Activated CD4-positive, alpha-beta memory T cell treated with anti-CD3 and anti-CD28 coated beads, Interleukin-2, amount 10 ng/mL, durations not matched to agents 7 days and 5 days (primary cell): ENCODE measurements at places on chromosomes 7 and 10. TPM values are rescaled to one million over a fixed set of nuclear protein-coding genes. Genes with fewer than 3 reads are reported as not detected.

UTF1 gene
- total RNA-seq, result not detected

GARS1 gene
- 264 TPM for total RNA-seq

ASB13 gene
- total RNA-seq, result 5.4 TPM

IKZF1 gene
- 383 TPM for total RNA-seq

TMEM270 gene
- not detected for total RNA-seq

TBX20 gene
- total RNA-seq, result 0.38 TPM

C10orf71 gene
- total RNA-seq, result not detected

- DNase-seq, result no peak
- no peaks in the 10 kb centered on the region for H3K4me1 ChIP-seq
- H3K36me3 ChIP-seq, result no peaks in the 10 kb centered on the region
- H3K27me3 ChIP-seq, result no peaks in the 10 kb centered on the region
- H3K27ac ChIP-seq, result no peak overlapping the region
- H3K4me3 ChIP-seq, result no peak overlapping the region
Measured at GRCh38 chr10:124546055-124546369, 84.4 kb downstream of the LHPP start.

DNA sequence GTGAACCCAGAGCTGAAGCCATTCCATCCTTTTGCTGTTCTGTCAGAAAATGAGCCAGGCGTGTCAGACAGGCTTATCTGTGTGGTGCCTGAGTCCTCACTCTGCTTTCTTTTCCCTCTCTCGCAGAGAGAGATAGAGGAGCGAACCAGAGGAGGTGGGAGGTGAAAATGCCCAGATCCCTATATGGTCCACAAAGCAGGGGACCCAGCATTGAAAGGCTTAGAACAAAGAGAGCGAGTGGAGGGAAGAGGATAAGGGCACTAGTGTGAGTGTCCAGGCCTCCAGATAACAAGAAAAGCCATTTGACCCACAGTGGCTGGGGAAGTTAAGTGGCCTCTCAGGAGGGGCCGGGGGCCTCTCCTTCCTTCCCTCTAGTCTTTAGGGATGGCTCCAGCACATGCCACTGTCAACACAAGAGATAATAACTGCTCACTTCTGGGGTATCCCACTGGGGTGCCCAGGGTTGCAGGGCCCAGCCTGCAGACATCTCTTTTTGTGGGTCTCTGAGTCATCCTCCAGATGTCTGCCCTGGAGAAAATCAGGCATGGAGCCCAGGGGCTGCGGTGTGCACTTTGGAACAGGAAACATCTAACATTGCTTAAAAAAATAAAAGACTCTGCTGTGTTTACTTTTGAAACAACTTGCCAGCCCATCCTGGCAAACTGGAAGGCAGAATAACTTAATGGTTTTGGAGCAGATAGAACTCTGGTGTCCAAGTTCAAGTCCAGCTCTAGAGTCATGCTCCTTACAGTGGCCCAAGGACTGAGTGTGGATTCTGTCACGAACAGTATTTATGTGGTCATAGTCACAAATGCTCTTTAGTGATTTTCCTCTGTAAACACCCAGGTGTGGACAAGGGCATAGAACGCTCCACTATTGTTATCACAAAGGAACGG lies 189.5 kb downstream of the CXCL12 start:
- no peaks in the 10 kb centered on the region for H3K27me3 ChIP-seq
- no peaks in the 10 kb centered on the region for H3K36me3 ChIP-seq
- no peaks in the 10 kb centered on the region for H3K4me1 ChIP-seq

DNA sequence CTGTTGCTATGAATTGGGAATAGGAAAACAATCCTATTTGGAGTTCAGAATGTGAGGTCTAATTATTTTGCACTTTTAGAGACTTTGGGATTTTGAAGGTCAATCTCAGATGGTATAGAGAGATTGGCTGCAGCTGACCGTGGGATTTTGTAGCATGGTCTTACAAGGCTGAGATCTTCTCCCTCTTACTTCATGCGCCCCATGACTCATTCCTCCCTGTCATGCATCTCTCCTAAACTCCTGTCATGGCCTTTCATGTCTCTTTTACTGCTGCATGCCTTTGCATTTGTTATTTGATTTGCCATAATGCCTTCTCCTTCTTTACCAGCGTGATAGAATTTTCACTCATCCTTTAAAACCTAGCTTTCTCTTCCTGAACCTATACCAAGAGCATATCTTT lies 133.1 kb downstream of the BBS9 start:
- DNase-seq, result no peak
- no peak overlapping the region for H3K4me3 ChIP-seq
- H3K36me3 ChIP-seq, result no peaks in the 10 kb centered on the region
- H3K4me1 ChIP-seq, result peaks cover 13% of the 10 kb centered on the region
- H3K27ac ChIP-seq, result no peak overlapping the region

DNA sequence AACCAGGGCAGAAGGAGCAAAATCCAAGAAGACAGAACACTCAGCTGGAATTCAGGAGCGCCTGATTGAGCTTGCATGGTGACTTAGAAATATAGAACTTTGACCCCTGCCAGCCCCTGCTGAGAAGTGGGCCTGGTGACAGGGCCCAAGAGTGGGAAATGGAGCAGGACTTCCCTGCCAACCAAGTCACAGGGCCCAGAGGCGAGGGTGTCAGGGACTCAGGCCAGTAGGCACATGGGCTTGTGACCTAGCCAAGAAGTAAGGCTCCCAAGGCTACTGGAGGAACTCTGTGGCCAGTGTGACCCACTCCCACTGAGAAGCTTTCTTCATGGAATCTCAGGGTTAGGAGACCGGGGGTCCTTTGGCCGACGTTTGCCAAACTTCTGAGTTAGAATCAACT lies 31.9 kb downstream of the LRRC20 start:
- no peaks in the 10 kb centered on the region for H3K36me3 ChIP-seq
- no peak overlapping the region for H3K27ac ChIP-seq
- DNase-seq, result no peak
- H3K27me3 ChIP-seq, result no peaks in the 10 kb centered on the region

GRCh38 chr7:44324481-44325200 lies 753 bp downstream of the CAMK2B start:
- no peak overlapping the region for H3K4me3 ChIP-seq
- peaks cover 41% of the 10 kb centered on the region for H3K27me3 ChIP-seq
- H3K27ac ChIP-seq, result no peak overlapping the region
- peaks cover 7% of the 10 kb centered on the region for H3K4me1 ChIP-seq

- peaks cover 3% of the 10 kb centered on the region for H3K27me3 ChIP-seq
- no peak for DNase-seq
- H3K27ac ChIP-seq, result no peak overlapping the region
- H3K4me3 ChIP-seq, result no peak overlapping the region
- H3K36me3 ChIP-seq, result no peaks in the 10 kb centered on the region
- peaks cover 15% of the 10 kb centered on the region for H3K4me1 ChIP-seq
Measured at GRCh38 chr10:47169581-47169980, 130.4 kb upstream of the GDF10 start.

DNA sequence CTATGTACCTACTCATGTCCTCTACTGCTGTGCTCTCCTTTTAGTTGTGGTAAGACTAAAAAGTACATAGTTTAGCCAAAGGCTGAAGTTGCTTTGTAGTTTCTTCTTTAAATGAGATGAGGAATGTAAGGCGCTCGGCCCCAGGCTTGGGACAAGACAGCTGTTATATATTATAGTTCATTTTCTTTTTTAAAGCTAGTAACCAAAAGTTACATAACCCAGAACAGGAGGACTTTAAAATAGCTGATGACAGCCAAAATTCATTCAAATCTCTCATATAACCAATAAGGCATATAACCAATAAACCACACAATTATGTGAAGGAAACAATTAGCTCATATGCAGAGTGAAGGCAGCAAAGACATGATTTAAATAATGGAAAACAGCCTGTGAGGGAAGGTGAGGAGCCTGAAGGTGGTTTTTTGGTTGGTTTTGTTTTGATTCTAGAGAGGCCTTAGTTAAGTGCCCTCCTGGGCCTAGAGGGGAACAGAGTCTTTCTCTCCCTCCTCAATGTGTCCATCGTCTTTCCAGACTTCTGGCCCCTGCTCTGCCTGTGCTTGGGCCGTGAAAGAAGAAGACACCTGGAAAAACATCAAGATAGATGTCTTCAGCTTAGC lies 35.8 kb downstream of the SLC26A4 start:
- H3K27me3 ChIP-seq, result no peaks in the 10 kb centered on the region
- DNase-seq, result no peak
- no peak overlapping the region for H3K4me3 ChIP-seq
- H3K27ac ChIP-seq, result no peak overlapping the region

DNA sequence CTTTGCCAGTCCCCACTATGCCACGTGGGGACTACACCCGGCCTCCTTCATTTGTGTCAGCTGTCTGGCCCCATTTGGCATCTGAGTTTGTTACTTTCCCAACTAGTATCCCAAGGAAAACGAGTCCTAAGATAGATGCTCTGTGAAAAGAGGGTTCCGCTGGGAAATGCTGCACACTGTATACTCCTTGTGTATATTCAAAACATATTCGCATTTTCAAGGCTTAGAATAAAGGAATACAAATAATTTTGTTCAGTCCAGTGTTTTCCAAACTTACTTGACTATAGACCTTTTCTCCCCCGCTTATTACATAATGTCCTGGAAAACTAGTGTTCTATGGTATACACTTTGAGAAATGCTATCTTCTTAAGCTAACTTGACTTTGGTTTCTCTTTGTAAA lies 167.8 kb upstream of the IMMP2L start:
- H3K27me3 ChIP-seq, result no peaks in the 10 kb centered on the region
- no peaks in the 10 kb centered on the region for H3K4me1 ChIP-seq
- no peak overlapping the region for H3K4me3 ChIP-seq
- H3K36me3 ChIP-seq, result no peaks in the 10 kb centered on the region
- no peak overlapping the region for H3K27ac ChIP-seq
- no peak for DNase-seq

GRCh38 chr7:101731502-101732084 lies 85.8 kb upstream of the CUX1 start:
- DNase-seq, result no peak
- peaks cover 1% of the 10 kb centered on the region for H3K4me1 ChIP-seq
- H3K36me3 ChIP-seq, result no peaks in the 10 kb centered on the region
- no peak overlapping the region for H3K4me3 ChIP-seq
- H3K27me3 ChIP-seq, result peaks cover 1% of the 10 kb centered on the region
- no peak overlapping the region for H3K27ac ChIP-seq

GRCh38 chr7:42222125-42222524 lies 14.9 kb downstream of the GLI3 start:
- H3K27ac ChIP-seq, result no peak overlapping the region
- no peaks in the 10 kb centered on the region for H3K4me1 ChIP-seq
- no peak for DNase-seq
- H3K4me3 ChIP-seq, result no peak overlapping the region
- peaks cover 10% of the 10 kb centered on the region for H3K27me3 ChIP-seq
- no peaks in the 10 kb centered on the region for H3K36me3 ChIP-seq

DNA sequence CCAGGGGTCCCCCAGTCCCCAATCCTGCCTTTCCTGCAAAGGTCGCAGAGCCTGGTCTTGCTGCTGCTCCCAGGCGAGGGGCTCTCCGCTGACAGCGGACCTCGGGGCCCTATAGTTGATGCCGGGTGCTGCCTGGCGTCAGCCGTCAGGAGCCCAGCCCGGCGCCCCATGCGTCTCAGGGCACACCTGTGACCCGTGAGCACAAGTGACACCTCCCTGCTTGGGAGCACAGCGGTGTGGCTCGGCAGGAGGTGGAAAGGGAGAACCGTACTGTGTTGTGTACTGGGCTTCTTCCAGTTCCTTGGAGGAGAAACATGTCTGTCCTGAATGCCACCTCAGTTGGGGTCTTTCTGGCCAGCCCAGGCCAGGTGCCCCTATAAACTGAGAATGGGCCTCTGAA lies 56.7 kb downstream of the LHPP start:
- no peak overlapping the region for H3K4me3 ChIP-seq
- no peaks in the 10 kb centered on the region for H3K27me3 ChIP-seq
- no peaks in the 10 kb centered on the region for H3K4me1 ChIP-seq
- H3K27ac ChIP-seq, result no peak overlapping the region
- H3K36me3 ChIP-seq, result no peaks in the 10 kb centered on the region

DNA sequence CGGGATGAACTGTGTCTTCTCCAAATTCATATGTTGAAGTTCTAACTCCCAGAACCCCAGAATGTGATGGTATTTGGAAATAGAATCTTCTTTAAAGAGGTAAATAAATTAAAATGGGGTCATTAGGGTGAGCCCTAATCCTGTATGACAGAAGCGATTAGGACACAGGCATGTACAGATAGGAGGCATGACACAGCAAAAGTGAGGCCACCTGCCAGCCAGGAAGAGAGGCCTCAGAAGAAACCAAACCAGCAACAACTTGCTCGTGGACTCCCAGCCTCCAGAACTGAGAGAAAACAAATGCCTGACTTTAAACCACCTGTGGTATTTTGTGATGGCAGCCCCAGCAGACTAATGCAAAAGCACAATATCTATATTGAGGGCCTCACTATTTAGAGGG lies 214.3 kb downstream of the NEBL start:
- no peak overlapping the region for H3K27ac ChIP-seq
- H3K4me3 ChIP-seq, result no peak overlapping the region
- DNase-seq, result no peak
- H3K27me3 ChIP-seq, result no peaks in the 10 kb centered on the region

DNA sequence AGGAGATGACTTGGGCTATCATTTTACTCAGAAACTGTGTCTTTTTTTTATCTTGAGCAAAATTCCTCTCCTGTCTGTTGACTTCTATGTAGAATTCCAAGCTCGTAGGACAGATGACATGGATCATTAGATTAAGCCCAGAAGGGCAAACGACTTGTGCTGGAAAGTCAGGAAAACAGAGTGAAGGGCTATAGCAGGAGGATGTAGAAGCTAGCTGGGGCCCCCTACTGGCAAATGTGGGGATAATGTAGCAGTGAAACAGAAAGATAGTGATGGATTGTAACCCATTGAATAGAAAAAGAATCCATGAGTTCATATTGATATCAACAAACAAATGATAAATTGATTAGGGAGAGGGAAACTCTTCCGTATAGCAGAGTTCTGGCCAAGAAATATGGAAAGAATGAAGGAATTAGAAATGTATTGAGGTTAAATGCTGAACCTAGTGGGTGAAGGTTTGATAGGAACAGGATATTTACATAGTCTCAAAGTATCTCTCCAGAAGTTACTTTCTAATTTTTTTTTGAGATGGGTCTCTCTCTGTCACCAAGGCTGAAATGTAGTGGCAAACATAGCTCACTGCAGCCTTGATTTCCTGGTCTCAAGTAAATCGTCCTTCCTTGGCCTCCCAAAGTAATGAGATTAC lies 103.6 kb downstream of the LYZL1 start:
- H3K36me3 ChIP-seq, result no peaks in the 10 kb centered on the region
- H3K27me3 ChIP-seq, result peaks cover 1% of the 10 kb centered on the region
- no peak overlapping the region for H3K4me3 ChIP-seq

DNA sequence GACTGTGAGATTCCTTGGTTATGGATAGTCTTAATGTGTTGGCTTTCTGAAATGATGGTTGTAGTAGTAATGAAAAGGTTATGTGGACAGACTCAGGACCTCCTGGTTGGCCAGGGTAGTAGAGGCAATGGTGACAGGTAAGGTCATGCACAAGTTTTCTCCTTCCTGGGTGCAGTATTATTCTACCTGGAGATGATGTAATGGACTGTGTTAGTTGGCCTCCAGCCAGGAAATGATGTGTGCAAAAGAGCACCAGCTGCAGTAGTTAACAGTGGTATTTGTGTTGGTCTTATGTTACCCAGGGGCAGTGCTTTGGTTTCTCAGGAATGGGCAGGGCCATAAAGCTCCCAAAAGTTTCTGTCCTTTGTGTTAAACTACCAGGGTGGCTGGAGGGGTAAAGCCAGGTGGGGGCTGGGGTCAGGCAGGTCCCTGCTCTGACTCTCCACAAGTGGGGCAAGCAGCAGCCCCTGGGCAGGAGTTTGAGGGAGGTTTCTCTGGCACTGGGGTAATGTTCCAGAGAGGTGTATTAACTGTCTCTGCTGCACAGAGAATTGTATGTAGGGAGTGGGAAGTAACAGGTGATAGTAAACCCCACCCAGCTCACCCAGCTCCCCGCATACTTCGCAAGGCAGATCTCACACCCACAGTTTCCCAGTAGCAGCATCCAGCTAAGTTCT lies 36.3 kb downstream of the GPR22 start:
- no peaks in the 10 kb centered on the region for H3K27me3 ChIP-seq
- DNase-seq, result peak; percentile 23
- no peak overlapping the region for H3K4me3 ChIP-seq
- H3K36me3 ChIP-seq, result peaks cover 18% of the 10 kb centered on the region
- peaks cover 15% of the 10 kb centered on the region for H3K4me1 ChIP-seq
- no peak overlapping the region for H3K27ac ChIP-seq
